Right lobe of liver (tissue), 6 donors: ENCODE measurements at places on chromosomes 5 and 9. TPM values are rescaled to one million over a fixed set of nuclear protein-coding genes. Genes with fewer than 3 reads are reported as not detected.

GRCh38 chr9:117138231-117138630, 276.6 kb downstream of the ASTN2 start:
- no peak overlapping the region for H3K27ac ChIP-seq
- no peak for DNase-seq
- H3K4me3 ChIP-seq: no peak overlapping the region
- no peaks in the 10 kb centered on the region for H3K4me1 ChIP-seq
- H3K27me3 ChIP-seq: no peaks in the 10 kb centered on the region

DNA sequence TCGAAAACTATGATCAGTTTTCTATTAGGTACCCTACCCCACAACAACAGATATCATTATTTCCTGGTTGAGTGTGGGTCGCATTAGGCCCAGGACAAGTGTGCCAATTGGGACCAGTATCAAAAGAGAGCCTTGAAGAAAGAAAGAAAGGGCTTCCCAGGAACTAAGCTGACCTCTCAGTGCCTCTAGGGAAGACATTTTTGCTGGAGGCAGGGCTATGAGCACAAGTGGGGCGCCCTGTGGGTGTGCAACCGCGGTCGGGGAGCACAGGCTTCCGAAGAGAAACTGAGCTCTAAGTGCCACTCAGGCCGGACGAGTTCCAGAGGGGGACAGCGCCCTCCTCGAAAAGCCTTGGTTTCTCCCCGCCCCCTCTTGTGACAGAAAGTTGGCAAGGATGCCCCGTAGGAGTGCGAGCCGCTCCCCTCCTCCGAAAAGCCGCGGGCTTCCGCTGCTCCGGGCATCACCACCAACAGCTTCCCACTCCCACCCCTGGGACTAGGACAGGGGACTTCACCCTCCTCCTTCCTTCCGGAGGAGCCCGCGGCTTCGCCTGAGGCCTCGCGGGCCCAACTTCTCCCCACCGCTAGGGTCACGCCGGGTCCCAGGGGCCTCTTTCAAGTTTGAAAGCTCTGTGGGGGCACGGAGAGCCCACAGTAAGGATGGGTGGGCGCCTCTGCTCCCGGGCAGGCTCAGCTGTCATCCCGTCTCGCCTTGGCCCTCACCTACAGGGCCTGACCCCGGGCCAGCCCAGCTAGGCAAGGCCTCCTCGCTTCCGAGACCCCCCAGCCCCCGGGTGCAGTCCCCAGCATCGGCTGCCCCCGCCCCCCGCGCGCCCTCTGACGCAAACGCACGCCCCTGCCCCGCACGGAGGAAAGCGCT, 2.0 kb downstream of the NR2F1-AS1 start:
- H3K4me1 ChIP-seq: no peaks in the 10 kb centered on the region
- H3K4me3 ChIP-seq: peak overlapping the region; percentile 61
- no peaks in the 10 kb centered on the region for H3K36me3 ChIP-seq
- H3K27me3 ChIP-seq: no peaks in the 10 kb centered on the region
- H3K27ac ChIP-seq: peak overlapping the region; percentile 83

DNA sequence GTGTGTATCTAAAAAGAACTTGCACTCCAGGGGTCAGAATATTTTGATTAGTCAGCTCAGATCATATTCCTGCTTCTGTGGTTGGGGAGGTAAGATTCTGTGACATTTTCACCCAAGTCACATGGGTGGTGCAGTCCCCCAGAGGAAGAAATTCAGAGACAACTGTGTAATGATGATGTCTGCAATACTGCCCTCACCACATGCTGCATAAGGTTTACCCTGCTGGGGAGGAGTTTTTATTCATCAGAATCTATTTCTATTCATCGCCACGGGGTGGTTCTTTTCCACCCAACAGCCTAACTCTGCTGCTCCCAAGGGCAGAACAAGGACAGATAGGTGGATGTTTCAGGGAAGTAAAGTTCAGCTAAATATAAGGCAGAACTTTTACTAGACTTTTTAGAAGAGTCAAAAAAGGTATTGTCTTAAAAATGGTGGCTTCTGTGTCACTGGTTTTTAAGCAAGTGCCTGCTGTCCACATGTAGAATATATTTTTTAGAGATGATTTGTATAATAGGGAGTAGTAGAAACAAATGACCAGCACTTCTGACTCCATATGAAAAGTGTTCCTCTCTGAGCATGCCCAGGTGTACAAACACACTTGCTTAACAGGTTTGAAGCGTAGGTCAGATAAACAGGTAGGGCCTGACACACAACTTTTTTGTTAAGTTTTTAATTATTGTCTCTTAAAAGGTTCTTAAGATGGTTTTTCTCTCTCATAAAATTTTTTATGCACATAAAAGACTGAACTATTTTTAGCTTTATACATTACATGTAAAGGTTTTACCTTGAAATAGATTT, 352.7 kb downstream of the LRRC70 start:
- no peaks in the 10 kb centered on the region for H3K36me3 ChIP-seq
- no peak for DNase-seq
- H3K27ac ChIP-seq: no peak overlapping the region
- H3K27me3 ChIP-seq: no peaks in the 10 kb centered on the region
- H3K4me3 ChIP-seq: no peak overlapping the region
- H3K4me1 ChIP-seq: no peaks in the 10 kb centered on the region

DNA sequence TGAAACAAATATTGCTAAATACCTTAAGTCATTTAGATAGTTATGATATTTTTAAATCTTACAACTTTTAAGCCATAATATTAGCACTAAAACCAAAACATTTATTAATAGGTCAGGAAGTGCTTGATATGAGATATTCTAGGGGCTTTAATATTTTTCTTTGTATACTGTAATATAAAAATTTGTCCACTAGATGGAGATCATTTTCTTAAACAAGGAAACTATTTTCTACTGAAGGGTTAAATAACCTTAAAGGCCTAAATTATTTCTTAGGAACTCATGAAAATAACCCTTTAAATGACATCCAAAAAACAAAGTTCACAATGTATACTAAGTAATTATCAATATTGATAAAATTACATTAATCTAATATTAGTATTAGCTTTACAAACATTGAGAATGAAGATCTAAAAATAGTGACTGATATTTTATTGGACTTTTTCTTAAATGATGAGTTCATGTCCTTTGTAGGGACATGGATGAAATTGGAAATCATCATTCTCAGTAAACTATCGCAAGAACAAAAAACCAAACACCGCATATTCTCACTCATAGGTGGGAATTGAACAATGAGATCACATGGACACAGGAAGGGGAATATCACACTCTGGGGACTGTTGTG, 635.7 kb downstream of the RAB3C start:
- no peaks in the 10 kb centered on the region for H3K36me3 ChIP-seq
- H3K27me3 ChIP-seq: no peaks in the 10 kb centered on the region
- DNase-seq: no peak
- H3K4me3 ChIP-seq: no peak overlapping the region

DNA sequence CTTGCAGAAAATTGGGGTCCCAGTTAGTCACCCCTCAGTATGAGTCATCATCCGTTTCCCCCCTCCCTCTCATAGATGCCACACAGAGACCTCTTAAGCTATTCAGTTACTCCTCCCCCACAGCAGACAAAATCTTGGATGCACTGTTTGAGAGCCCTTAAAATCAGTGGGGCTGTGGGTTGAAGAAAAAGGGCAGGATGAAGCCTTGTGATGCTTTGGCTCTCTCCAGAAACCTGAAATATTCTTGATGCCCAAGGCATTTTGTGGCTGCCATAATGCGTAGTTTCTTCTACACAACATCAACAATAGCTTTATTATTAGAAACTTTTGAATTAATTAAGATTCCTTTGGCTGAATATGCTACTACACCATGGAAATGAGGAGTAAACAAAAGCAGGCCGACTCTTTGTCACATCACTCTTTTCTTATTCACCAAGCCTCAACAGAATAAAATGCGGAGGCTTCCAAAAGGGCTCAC, 133.8 kb downstream of the MRPS30 start:
- no peak overlapping the region for H3K4me3 ChIP-seq
- H3K27ac ChIP-seq: no peak overlapping the region
- no peaks in the 10 kb centered on the region for H3K36me3 ChIP-seq
- H3K27me3 ChIP-seq: no peaks in the 10 kb centered on the region
- DNase-seq: no peak
- no peaks in the 10 kb centered on the region for H3K4me1 ChIP-seq

- H3K36me3 ChIP-seq: no peaks in the 10 kb centered on the region
- H3K4me1 ChIP-seq: no peaks in the 10 kb centered on the region
- no peaks in the 10 kb centered on the region for H3K27me3 ChIP-seq
- no peak overlapping the region for H3K27ac ChIP-seq
- no peak overlapping the region for H3K4me3 ChIP-seq
- no peak for DNase-seq
These were observed 104.2 kb upstream of the HMHB1 start for GRCh38 chr5:143707806-143708205.

GRCh38 chr9:129208207-129209032, 30.4 kb upstream of the IER5L start:
- DNase-seq: no peak
- H3K27me3 ChIP-seq: no peaks in the 10 kb centered on the region
- no peak overlapping the region for H3K4me3 ChIP-seq
- no peaks in the 10 kb centered on the region for H3K4me1 ChIP-seq
- H3K27ac ChIP-seq: no peak overlapping the region
- H3K36me3 ChIP-seq: no peaks in the 10 kb centered on the region

DNA sequence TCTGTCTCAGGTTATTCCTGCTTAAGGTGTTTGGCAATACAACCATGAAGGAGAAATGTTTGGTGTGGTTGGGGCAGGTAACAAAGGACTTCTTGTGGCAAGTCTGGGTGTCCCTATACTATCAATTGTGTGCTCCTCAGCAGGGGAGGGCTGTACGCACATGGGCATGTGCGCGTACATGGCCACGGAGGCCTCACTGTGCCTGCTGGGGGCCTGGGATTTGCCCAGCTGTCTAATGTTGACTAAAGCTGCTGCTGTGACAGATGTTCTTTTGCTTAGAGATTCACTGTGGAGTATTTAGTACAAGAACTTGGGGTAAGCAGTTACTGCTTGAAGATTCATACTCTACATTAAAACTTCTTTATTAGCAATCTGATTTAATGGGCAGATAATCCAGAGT, 97.5 kb downstream of the HSPA4 start:
- no peaks in the 10 kb centered on the region for H3K4me1 ChIP-seq
- DNase-seq: no peak
- no peak overlapping the region for H3K4me3 ChIP-seq
- H3K27me3 ChIP-seq: no peaks in the 10 kb centered on the region
- no peak overlapping the region for H3K27ac ChIP-seq

GRCh38 chr5:113806904-113807303, 293.4 kb downstream of the YTHDC2 start:
- H3K4me3 ChIP-seq: no peak overlapping the region
- DNase-seq: no peak
- no peak overlapping the region for H3K27ac ChIP-seq

Gene GNA14
- total RNA-seq: 4.1 TPM

Gene CARTPT
- total RNA-seq: not detected

Gene SPATA31D1
- not detected for total RNA-seq

Gene GLIPR2
- total RNA-seq: 1.5 TPM
